ENCODE measurements at places on chromosomes 4 and X. TPM values are rescaled to one million over a fixed set of nuclear protein-coding genes. Genes with fewer than 3 reads are reported as not detected.
A peak's percentile ranks its signal among the peaks of the same experiment; 100 is the strongest.

DNA sequence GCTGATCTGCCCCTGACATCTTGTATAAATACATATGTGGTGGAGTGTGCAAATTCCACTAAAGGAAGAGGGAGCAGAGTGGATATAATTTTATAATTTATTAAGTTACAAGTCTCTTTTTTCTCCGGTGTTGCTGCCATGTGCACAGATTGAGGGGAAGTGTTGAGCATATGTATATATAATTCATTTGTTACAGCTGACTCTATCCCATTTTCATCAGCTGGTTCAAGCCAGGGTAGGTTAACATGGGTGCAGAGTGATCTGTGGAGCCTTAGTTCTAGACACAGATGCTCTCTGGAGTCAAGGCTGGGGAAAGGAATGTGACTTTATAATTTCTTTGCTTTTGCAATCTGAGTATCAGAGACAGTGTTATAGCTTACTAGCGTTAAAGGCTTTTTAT, 103.5 kb downstream of the WWC2 start:
- no peak for ATAC-seq

- ATAC-seq, result no peak
Observed at GRCh38 chr4:113574636-113575103, 186.9 kb downstream of the CAMK2D start.

GRCh38 chr4:169185133-169185956, 85.4 kb downstream of the SH3RF1 start:
- ATAC-seq, result no peak

GRCh38 chr4:163245044-163245728, 78.5 kb upstream of the NAF1 start:
- no peak for ATAC-seq

GRCh38 chr4:30789219-30789671, 69.1 kb downstream of the PCDH7 start:
- peak; percentile 63 for ATAC-seq

DNA sequence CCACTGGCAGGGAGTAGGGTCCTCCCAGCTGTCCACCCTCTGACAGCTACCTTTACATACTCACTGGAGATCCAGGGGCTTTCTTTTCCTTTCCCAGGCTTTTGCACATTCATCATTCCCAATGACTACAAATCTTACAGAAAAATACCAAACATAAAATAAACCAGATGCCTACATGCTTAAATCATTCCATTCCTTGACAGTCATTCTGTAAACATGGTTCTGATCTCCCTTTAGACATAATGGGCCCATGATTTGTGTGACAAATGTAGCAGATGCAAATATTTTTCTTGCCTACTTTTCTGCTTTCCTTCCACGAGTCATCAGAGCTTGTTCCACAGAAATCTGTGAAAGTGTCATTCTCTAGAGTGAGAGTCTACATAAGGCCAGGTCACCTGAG, 207.0 kb downstream of the IDS start:
- no peak for ATAC-seq

GRCh38 chrX:7689791-7690412, 153.1 kb upstream of the VCX start:
- ATAC-seq, result no peak

- peak; percentile 82 for ATAC-seq
Observed at GRCh38 chrX:10833299-10834169, 213.1 kb upstream of the MID1 start.

GRCh38 chr4:11698033-11698432, 269.3 kb upstream of the HS3ST1 start:
- ATAC-seq, result no peak

DNA sequence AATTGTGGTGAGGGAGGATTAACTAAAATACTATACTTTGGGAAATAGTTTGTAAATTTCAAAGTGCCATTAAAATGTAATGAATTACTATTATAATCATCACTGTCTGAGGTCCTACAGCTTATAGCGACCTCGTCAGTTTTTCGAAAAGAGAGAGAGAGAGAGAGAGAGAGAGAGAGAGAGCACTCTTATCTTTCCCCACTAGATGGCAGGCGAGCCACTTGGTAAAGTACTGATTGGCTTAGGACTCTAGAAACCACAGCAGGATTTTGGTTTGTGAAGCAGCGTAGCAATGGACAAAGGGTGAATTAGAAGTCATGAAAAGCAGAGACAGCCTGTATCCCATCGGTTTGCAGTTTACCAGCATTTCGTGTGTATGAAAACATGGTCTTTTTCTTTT, 52.5 kb downstream of the LINC00632 start:
- peak; percentile 60 for ATAC-seq

GRCh38 chr4:99417125-99417524, 18.0 kb downstream of the ADH7 start:
- no peak for ATAC-seq

GRCh38 chr4:152485726-152486276, 50.1 kb downstream of the FBXW7 start:
- ATAC-seq, result peak; percentile 35

DNA sequence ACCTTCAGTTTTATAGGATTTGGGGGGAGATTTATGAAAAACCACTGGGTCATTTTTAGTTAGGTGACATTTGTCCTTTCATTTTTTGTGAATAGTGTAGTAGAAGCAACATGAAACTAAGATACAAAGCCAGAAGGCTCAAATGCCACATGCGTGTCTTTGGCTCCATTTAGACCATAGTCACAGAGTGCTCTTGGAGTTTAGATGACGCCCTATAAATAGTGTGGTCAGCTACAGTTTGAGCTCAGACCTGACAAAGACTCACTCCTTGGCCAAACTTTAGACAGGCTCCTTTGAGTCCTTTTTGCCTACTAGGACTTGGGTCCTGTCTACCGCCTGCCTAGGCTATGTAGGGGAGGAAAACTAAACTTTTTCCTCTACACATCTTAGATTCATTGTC, 16.8 kb upstream of the PAGE1 start:
- ATAC-seq, result no peak

GRCh38 chr4:47831026-47831679, 6.7 kb downstream of the CORIN start:
- ATAC-seq, result peak; percentile 93

DNA sequence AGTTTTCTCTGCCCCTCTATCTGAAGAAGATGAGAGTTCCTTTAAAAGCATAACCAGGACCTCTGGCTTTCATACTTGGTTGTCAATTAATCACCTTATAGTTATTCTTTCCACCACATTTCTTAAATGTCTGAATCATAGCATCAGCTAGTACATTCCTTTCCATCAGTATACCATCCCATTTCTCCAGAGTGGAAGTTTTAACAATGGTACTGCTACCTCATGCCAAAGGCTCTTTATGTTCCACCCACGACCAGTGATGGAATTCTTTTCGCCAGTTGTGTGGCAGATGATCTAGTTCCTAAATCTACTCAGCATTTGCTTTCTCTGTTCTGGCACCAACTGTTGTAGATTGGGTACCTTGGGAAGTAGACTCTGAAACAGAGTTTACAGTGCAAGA, 379.8 kb downstream of the ZNF674 start:
- ATAC-seq, result no peak

- ATAC-seq, result peak; percentile 41
Observed at GRCh38 chr4:90099812-90100211, 27.4 kb upstream of the CCSER1 start.

DNA sequence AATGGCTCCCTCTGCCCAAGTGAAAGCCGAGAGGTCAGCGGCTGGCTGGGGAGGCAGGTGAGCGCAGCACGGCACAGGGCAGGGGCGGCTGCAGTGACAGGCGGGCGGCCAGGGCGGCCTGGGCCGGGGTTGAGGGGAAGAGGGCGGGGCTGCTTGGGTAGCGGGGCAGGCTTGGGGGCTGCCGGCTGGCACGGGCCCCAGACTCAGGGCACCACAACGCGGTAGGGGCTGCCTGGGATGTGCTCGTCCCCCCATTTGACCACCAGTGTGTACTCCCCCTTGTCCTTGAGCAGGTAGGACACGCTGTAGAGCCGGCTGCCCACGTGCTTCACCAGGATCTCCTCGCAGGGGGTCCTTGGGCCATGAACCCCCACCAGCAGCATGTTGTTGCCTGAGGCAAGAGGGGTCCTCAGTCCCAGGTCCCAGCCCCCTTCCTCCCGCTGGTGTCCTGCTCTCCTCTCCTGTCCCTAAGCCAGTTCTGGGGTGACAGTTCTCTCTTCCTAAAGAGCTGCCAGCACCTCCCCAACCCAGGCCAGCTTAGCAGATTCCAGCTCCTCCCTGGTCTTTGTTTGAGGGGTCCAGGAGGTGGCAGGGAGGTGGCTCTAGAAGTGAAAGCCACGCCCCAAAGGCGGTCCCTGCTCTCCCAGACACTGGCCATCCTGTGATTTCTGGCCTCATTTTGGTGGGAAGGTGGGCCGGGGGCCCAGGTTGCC, 25.6 kb downstream of the FLNA start:
- no peak for ATAC-seq

DNA sequence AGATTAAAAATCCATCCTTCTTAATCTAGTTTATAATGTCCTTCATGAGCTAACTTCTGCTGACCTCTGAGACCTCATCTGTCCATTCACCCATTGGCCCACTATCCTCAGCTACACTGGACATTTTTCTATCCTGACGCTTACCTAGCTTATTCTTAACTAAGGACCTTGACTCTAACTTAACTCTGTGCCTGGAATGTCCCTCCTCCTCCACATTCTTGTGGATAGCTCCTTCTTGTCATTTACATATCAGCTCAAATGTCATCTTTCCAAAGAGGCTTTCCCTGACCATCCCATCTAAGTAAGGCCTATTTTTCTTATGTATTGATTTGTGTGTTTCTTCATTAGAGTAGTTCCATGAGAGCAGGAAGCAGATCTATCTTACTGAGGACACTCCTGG, 54.7 kb downstream of the ATXN3L start:
- no peak for ATAC-seq

DNA sequence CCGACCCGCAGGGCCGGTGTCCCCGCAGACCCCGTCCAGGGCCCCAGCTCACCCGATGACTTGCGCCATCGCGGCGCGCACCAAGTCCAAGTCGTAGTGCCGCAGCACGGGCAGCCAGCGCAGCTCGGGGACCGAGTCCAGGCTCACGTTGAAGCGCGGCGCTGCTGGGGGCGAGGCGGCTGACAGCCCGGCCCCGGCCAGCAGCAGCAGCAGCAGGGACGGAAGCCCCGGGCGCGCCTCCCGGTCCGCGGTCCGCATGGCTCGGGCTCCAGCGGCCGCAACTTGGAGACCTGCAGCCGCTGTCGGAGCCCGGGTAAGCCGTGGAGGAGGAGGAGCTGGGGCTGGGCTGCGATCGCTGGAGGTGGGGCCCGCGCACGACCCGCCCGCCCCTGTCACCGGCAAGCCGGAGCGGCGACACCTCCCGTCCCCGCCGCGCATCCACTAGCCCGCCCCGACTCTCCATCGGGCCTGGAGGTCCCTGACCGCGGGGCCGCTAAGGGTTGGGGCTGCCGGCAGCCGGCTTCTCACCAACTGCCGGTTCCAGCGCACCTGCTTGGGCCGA, at the start of gene NAAA:
TSS of gene NAAA (minus strand) at position 322 of the 562 bp plus-strand sequence. CDS start at position 258, 64 bp downstream.
- ATAC-seq, result peak; percentile 96

GRCh38 chr4:38957261-38957815, 74.9 kb downstream of the TMEM156 start:
- ATAC-seq, result no peak

DNA sequence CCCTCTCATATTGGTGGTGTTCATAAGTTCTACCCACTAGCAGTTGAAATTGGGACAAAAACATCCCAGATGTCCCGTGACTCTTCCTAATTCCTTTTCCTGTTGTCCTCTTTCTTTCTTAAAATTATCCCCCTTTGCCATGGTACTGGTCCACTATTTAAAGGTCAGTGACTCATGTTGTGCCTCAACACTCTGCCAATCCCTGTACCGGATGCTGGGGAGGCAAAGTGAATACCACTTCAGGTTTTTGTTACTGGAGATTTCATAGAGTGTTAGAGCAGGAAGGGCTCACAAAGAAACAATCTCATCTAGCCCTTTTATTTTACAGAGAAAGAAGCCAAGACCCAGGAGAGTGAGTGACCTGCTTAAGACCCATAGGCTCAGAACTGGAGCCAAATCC, 24.6 kb downstream of the SEPTIN11 start:
- no peak for ATAC-seq

DNA sequence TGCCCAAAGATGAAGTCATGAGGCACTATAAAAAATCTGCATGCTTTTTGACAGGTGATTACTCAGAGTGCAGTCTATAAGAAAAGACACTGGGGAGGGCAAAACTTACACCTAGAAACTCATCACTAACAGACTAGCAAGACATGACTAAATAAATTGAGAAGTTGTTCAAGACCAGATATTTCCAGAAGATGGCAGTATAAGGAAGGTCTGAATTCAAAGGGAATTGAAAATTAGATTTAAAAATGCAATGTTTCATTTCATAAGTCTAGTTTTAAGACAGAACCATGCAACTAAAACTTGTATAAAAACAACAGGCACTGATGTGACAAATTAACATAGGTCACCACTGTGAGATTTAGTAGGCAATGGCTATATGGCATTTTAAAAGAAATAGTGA, 232.5 kb upstream of the POF1B start:
- no peak for ATAC-seq

DNA sequence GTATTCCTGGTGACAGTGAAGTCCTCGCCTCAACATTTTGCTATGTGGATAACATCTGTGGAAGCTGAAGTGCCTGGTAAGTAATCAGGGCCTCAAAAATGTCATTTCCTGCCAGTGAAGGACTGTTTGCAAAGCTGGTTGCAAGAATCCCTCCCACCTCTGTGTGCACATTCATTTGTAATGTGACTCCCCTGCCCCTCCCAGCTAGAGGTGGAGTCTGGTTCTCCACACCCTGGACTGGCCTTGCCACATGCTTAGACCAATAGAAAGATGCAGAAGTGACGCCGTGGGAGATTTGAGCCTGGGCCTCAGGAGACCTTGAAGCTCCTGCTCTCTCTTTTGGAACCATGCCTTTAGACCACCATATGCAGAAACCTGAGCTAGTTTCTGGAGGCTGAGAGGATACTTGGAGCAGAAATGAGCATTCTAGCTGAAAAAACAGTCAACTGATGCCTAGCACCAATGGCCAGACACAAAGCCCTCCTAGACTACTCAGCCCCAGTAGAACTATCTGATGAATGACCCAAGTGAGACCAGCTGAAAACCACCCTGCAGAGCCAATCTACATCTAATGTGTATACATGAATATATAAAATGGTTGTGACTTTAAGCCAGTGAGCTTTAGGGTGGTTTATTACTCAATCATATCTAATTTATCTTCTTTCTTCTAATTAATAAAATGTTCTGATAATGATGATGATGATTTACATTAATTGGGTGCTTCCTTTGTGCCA, 47.8 kb upstream of the CRMP1 start:
- peak; percentile 51 for ATAC-seq

GRCh38 chrX:105098201-105098600, 122.3 kb downstream of the TEX13A start:
- no peak for ATAC-seq

- no peak for ATAC-seq
Observed at GRCh38 chr4:148557793-148558192, 115.6 kb upstream of the NR3C2 start.

Gene H2AZ1
- total RNA-seq, result 237 TPM

Gene TLR10
- total RNA-seq, result 0.40 TPM

Gene TMPRSS11D
- 196 TPM for total RNA-seq

Gene CPE
- 15.4 TPM for total RNA-seq

Gene ARHGAP36
- not detected for total RNA-seq

Gene HSD17B13
- not detected for total RNA-seq

Gene ADH1C
- total RNA-seq, result 0.64 TPM

Gene HTN3
- not detected for total RNA-seq

Gene BMX
- total RNA-seq, result 1.0 TPM

Gene KDR
- 4.2 TPM for total RNA-seq

Gene RBM47
- total RNA-seq, result 70.6 TPM

Gene SCRG1
- 0.12 TPM for total RNA-seq

Gene TNIP2
- 25.1 TPM for total RNA-seq
